ENCODE measurements at places on chromosomes 3 and 15.

GRCh38 chr3:129398803-129399144 lies 29.7 kb downstream of the EFCAB12 start:
- peak; percentile 10 for DNase-seq

DNA sequence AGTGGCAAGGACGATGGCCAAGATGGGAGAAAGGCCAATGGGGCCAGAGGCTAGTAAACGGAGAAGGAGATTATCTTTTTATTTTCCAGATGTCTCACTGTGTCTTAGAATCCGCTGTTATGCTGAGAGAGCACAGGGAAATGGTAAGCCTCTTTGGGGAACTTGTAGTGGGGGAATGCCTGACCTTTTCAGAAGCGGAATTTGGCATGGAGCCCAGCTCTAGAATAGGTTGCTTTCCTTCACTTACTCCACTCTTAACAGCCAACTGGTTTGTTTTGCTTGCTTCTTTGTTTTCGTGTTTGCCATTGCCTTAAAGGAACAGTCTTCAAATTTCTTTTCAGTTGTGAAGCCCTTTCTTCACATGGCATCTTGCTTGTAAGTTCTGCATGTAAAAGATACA lies 316.2 kb upstream of the THRB start:
- DNase-seq, result no peak

DNA sequence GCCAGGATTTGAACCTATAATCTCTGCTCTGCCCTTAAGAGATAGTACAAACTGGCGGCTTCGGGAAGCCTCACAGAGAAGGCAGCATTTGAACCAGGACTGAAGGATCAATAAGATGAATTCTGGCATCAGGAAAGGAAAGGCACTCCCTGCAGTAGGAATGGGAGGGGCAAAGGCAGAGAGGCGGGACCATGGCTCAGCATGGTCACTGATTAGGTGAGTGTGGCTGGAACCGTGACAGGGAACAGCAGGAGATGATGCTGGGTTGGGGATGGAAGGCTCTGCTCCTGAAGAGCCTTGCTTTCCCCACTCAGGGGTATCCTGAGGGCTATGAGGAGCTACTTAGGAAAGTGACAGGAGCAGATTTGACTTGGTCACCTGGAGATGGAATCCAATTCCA lies 158.5 kb downstream of the FEZF2 start:
- DNase-seq, result no peak

- DNase-seq, result no peak
Measured at GRCh38 chr15:101382544-101382943, 87.5 kb upstream of the SNRPA1 start.

DNA sequence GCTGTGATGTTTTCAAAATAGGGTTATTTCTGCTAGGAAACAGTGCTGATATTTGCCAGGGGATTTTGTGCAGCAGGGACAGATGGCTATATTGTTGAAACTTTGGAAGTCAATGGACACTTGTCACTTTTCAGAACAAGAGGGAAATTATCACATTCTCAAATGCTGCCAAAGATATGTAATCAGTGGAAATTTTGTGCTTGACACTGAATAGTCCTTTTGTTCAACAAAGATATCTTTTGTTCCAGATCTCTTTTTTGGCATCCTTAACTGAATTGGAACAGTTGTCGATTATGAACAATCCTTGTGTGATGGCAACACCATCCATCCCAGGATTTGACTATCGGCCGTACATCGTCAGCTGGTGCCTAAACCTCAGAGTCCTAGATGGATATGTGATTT lies 7.8 kb downstream of the CEP97 start:
- DNase-seq, result no peak

GRCh38 chr3:46453526-46454208 lies 11.0 kb downstream of the LTF start:
- DNase-seq, result no peak

GRCh38 chr15:55827204-55827603 lies 84.3 kb upstream of the PRTG start:
- DNase-seq, result no peak

DNA sequence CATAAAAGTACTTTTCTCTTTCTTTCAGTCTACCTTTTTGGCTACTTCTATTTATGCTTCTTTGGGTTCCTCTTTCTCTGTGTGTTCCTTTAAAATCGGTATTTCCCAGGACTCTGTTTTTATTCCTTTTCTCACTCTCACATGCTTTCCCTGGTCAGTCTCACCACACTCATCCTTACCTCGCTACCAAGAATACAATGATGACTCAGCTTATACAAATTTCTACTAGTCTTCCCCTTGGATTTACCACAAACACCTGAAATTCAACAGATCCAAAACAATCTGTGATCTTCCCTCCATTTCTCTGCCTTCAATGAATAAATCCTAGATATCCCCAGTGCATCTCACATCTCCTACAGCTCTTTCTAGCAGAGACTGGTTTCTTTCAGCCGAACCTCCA lies 52.9 kb downstream of the TUBGCP4 start:
- DNase-seq, result no peak

DNA sequence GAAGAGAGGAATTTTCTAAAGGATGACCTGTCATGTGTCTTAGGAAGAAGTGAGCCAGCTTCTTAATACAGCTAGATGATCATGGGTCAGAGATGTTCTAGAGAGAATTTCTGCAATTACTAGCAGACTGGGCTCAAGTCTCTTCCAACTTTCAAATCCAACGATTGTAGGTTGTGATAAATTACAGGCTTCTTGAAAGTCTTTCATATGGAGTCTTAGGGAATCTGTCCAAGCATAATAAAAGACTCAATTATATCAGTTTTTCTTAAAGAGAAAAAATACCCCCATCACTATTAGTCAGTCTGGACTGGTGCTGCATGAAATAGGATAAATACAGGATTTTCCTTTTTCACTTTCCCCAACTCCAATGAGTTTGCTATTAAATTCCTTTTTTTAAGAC lies 59.1 kb downstream of the DRD3 start:
- no peak for DNase-seq

- no peak for DNase-seq
Measured at GRCh38 chr3:177495566-177495965, 298.3 kb upstream of the TBL1XR1 start.

DNA sequence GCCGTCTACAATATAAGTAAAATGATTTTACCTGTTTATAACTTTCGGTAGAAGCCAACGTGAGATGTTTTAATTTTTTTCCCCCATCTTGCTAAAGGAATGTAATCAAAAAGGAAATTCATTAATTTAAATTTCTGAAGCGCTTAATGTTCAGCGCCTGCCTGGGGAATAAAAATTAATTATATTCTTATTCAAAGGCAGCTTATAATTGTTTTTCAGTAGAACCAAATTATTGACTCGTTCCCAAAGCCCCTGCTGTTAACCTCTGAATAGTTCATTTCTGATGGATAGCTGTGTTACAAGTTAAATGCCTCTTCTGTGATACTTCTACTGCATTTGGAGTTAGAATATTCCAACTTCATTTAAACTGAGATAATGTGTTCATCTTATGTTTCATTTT lies 51.6 kb downstream of the ARMC8 start:
- no peak for DNase-seq

DNA sequence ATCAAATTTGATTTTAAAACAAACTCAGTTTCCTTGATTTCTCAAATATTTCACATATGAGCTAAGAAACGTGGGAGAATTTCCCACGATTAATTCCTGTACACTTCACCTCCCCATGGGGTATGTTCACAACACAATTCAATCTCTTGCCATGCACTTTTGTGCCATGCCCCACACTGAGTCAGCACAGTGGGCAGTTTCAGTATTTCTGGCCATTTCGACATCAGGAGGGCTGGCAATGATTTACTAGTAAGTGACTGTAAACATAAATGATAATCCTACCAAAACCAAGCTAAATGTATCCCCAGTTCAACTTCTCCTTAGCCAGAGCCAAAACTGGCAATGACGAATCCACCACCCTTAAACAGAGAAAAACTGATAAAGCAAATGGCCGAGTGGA lies 293.6 kb downstream of the FGF12 start:
- no peak for DNase-seq

DNA sequence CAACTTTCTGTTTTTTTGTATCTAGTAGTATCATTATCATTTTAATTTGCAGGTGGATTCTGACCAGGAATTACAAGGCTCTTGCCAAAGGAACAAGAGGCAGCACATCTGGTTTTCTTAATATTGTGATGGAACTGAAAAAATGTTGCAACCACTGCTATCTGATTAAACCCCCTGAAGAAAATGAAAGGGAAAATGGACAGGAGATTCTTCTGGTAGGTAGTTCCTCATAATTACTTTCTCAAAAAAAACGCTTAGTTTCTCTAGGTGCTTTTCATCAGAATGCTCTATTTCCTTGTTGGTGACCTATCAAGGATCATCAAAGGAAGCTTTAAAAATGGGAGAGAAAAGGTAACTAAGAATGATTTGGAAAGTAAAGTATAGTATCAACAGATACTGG lies 71.6 kb downstream of the CHD2 start:
- DNase-seq, result no peak

DNA sequence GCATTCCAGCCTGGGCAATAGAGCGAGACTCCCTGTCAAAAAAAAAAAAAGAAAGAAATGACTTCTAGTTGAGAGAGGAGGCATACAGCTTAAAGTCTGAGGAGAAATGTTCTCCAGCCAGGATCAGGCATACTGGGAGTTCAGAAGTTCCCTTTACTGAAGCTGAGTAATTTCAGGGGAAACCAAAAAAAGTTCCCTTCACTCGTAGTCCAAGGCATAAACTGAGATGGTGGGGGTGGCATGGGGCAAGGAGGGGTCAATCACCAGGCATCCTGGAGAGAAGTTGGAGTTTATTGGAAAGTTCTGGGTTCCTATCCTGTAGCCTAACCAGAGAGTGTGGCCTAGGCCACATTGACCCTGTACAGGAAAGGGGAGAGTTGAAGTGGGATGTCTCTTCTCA lies 5.9 kb downstream of the GPX1 start:
- DNase-seq, result no peak

DNA sequence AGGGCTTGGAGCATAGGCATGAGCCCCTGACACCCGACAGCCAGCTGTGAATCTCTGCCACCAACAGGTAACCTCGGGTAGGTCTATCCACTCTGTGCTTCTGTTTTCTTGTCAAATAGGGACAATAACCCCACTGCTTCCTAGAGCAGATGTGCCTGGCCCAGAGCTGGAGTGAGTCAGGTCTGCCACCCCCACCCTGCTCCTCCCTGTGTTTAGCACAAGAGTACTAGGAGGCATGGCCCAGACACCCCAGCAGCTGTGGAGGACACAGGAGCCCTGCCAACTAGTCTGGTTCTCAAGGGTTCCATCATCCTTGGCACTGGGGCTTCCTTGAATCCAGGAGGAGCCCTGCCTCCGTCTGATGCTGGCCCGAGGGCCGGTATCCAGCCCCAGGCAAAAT lies 33.7 kb upstream of the TMEM115 start:
- DNase-seq, result no peak

DNA sequence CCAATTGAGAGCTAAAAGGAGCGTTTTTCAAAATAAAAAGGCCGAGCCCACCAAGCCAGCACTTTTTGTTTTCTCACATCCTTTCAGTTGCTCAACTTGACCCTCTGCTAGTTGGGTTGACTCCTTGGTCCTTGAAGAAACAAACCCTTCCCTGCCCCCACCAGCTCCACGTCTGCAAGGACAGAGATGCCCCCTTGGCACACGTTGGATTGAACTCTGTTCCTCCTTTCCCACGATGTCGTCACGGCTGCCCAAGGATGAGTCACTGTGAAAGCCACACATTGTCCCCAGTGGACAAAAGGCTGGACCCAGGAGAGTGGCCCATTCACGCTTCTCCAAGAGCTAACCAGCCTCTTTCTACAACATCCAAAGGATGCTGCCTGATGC lies 43.0 kb upstream of the SPATA12 start:
- no peak for DNase-seq

DNA sequence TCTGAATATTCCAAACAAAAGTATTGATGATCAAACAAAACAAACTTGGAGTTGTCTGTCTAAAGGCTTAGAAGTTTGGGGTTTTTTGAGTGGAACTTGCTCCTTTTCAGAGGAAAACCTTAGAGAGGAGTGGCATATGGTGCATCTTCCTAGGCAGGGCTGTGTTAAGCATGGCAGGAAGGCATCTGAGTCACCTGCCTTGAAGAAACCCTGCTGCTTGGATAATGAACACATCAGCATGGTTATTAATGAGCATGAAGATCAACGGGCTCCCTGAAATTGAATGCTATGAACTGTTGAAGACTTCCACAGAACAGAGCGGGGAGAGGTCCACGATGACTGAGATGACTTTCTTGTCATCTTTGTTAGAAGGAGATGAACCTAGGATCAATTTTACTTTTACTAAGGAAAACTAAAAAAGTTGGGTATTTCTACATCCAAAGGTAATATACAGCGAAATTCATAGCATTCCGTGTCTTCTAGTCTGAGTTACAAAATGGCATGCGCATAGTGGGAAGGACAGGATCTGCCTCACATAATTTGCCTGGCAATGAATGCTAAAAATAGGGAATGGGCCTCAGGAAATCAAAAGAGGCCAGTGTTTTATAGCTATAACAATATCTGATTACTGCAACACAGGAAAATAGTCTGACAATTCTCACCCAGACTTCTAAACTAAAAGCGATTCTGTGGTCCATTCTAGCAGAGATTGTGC lies 11.6 kb upstream of the TMED3 start:
- no peak for DNase-seq

GRCh38 chr3:118472586-118472985 lies 562.1 kb downstream of the IGSF11 start:
- no peak for DNase-seq

DNA sequence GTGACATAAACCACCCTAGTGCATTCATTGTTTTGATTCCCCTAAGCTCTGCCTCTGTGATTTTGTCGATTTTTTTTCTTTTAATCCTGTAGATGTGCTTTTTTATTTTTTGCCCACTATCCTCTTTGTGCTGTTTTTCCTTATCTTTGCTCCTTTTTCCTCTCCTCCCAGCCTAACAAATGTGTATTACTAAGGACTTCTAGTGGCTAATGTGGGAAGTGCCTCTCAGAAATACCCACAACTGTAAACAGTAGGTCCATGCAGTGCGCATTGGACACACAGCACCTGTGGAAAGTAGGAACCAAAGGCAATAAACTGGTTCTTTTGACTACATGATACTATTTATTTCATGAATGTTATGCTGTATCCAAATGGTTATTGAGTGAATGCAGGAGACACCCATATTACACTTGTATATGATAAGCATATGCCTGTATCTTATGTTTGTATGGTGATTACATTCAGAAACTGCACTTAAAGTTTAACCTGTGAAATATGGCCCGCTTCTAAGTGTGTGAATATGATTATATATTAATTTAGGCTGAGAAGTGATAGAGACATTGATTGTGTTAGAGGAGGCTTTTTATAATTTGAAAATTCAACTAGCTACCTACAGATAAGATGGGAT lies 147.8 kb downstream of the PLCL2 start:
- DNase-seq, result no peak

- no peak for DNase-seq
Measured at GRCh38 chr3:52243791-52244628, 1.5 kb upstream of the PPM1M start.

GRCh38 chr3:113743006-113743630 lies 2.9 kb downstream of the NAA50 start:
- DNase-seq, result no peak

- DNase-seq, result no peak
Measured at GRCh38 chr3:129624347-129625071, 18.0 kb upstream of the PLXND1 start.

GRCh38 chr3:95567346-95567745 lies 1247.0 kb upstream of the EPHA6 start:
- DNase-seq, result no peak
